CD4-positive, alpha-beta T cell (primary cell): ENCODE measurements at places on chromosomes 7 and 10.
A peak's percentile ranks its signal among the peaks of the same experiment; 100 is the strongest.

DNA sequence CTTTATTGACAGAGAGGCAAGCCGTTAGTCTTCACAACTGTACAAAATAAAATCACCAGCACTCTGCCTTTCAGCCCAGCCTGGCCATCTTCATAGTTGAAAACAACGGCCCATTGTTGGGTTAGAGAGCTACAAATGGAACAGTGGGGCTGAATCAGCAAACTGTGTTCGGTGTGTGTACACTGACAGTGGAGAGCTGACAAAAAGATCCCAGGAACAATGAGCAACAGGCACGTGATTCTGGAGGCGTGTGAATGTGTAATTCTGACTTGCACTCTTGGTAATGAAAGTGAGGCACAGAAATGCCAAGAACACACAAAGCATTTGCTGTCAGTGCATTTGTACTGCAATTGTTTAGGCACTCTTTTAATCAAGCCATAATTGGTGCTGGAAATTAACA is 303.7 kb downstream of the WDR11 start:
- DNase-seq, result no peak

- DNase-seq, result no peak
Observed at GRCh38 chr10:43479275-43479674, 42.4 kb downstream of the ZNF487 start.

DNA sequence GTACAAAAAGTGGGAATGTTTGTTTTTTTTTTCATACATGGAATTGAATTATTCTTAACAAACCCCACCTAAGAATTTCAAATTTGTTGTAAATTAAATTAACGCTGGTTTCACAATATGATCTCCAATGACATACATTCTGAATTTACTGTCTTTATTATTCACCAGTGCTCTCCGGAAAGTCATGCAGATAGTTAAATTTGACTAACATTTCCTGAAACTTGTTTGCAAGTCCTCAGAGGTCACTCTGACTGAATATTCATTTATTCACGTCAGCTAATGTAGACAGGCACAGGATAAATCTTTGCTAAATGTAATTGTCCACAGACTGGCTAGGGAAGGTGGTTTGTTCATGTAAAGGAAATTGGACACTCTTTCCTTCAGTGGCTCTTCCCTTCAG is 730.4 kb downstream of the PHTF2 start:
- DNase-seq, result no peak

DNA sequence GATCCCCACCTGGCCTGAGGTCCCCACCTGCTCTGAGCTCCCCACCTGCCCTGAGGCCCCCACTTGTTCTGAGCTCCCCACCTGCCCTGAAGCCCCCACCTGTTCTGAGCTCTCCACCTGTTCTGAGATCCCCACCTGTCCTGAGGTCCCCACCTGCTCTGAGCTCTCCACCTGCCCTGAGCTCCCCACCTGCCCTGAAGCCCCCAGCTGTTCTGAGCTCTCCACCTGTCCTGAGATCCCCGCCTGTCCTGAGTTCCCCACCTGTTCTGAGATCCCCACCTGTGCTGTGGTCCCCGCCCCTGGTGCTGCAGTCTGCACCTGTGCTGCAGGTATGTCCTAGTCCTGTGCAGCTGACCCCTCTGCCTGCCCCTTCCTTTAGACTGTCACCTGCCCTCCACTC is 561.6 kb downstream of the TCERG1L start:
- peak; percentile 22 for DNase-seq

GRCh38 chr7:28536259-28536658 is 123.9 kb downstream of the CREB5 start:
- no peak for DNase-seq

DNA sequence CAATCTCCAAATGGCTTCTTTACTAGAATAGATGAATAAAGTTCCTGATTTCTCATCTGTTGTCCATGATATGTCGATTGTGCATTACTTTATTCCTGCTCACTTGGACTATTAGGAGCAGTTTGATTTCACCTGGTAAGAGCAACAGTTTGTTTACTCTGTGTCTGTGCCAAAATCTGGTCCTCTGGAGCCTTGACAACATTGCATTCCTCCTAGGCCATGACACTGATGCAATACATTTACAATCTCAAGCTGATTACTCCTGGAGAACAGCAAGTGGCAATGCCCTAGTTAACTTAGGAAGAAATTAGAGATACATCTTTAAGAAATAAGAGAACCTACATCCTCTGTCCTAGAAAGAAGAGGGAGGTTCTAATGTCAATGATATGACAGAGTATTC is 71.8 kb downstream of the SGCE start:
- DNase-seq, result no peak

DNA sequence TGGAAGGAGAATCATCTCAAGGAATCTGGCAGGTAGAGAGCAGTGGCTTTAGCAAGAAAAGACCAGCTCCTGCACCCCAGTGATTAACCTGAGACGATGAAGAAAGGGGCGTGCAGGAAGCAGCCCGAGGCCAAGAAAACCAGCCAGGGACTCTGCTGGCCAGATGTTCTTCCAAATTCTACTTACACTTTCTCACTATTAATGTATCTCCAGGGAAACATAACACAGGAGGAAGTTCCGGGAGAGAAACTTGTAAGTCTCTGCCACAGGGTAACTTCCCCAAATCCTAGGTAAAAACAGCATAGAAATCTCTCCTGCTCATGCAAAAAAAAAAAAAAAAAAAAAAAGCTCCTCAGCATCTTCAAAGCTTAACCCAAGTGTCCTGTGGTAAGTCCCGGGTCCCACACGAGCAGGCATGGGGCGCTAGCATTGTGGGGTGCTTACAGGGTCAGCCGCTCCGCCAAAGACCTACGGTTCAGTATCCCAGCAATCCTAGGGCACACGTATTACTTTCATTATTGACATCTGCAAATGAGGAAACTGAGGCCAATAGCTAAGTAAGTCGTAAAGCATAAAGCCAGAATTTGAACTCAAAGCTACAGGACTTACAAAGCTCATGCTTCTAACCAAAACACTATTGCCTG is 97.2 kb upstream of the GNA12 start:
- peak; percentile 16 for DNase-seq

DNA sequence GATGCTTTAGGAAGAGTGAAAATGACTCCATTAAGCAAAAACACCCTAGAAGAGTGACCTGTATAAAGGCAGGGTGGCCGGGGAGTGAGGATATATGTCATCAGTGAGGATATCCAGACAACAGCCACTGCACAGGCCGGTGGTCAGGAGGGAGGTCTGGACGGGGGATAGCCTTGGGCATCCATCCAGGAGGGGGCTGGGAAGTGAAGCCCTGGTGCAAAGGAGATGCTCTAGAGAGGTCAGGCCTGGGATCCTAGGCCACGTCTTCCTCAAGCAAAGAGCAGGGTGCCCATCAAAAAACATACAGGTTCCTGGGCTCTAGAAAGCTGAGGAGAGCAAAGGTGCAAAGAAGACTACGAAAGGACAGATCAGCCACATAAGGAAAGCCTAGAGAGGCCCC is 25.6 kb downstream of the FAM171A1 start:
- no peak for DNase-seq

DNA sequence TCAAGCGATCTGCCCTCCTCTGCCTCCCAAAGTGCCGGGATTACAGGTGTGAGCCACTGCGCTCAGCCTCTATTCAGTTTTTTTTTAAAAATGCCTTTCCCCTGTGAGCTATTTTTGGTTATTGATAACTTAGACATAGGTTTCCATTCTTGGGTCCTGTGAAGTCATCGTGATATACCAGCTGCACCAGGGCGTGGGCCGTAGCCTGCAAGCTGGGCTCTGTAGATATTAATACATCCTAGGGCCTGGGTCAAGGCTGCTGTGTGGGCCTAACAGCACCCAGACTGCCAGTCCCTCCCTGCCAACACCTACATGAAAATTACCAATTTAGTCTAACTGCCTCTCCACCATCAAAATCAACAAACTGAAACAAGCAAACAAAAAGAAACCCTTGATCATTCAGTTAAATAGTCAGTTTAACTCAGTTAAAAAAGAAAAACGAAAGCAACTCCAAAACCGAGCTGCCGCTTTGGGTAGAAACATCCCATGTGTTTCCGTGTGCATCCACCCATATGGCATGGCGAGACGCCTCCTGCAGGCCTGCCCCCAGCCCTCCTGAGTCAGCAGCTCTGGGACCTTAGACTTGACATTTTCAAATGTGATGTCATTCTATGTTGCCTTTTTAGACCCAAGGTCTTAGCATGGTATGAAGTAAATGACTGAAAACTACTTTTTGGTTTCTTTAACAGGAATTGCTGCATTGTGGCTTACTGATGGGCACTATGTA is 330.2 kb downstream of the GLRX3 start:
- no peak for DNase-seq

DNA sequence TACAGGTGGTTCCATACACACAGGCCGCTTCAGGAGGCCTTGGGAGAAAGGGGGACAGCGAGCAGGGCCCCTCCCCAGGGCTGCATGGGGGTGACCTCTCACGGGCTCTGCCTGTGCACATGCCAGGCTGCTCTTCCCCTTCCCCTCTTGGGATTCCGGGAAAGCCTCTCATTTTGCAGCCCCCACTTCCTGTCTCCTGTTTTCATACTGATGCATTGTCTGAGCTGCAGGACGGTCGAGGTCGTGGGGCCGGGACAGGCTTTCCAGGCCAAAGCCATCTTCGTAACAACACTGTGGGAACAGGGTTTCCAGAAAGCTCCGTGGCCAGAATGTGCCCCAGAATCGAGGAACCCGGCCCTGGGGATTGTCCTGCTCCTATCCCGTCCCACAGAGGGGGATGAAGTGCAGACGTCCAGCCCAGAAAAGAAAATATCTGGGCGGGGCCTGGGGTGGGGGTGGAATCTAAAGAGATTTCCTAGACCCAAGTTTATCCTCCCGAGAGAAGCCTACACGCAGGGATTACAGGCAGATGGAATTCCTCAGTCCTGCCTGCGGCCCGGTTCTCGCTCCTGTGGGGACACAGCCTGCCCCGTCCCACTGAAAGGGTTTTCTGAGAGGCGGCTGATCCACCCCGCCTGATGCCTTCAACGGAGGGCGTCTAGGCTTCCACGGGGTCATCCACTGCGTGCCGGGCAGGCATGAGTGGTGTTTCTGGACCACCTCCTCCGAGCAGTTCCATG is 29.5 kb upstream of the DNAAF5 start:
- no peak for DNase-seq
